ENCODE measurements at places on chromosomes 1 and 21.

- DNase-seq = no peak
Measured at GRCh38 chr1:207820568-207821463, 69.0 kb downstream of the CD46 start.

DNA sequence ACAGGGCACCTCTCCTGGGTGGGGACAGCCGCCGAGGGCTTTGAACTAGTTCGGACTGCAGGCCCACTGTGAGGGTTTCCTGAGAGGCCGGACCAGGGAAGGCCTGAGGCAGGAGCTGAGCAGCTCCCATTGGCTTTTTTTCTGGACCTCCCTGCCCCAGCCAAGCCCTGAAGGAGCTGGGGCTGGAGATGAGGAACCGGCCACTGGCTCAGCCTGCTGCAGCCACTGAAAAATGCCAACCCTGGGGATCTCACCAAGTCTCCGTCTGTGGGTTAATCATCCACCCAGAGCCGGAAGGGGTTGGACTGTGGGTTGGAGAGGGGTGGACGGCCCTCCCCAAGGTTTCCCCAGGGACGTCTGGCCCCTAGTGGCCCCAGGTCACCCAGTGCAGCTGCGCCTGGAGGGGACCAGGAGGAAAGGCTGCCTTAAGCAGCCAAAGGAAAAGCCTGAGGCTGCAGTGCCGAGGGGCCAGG, 2.5 kb downstream of the VWA1 start:
- DNase-seq = no peak

DNA sequence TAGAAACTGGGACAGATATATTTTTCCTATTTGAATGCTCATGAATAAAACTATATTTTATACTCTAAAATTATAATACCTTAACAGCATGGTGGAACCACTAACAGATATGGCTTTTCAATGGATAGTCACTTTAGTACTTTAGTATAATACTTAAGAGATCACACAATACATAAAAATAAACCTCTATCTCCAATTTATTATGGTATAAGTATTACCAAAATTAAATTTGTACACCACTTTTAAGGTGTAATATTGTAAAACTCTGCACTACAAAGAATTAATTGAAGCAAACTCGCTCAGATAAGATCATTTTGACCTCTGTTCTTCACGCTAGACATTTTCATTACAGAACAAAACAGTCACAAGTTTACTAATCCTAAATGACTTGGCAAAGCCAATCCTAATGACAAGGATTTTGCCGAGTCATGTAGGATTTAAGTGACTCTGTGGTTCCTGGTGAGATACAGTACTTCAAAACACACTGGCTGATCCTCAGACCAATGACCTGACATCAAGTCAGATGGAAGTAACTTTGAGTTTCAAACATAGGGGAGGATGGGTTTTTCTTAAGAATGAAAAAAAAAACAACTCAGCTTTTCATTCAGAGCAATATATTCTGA, 200.6 kb downstream of the SMYD3 start:
- no peak for DNase-seq

- DNase-seq = peak; percentile 25
Measured at GRCh38 chr1:158248118-158248517, 6.1 kb upstream of the CD1A start.

DNA sequence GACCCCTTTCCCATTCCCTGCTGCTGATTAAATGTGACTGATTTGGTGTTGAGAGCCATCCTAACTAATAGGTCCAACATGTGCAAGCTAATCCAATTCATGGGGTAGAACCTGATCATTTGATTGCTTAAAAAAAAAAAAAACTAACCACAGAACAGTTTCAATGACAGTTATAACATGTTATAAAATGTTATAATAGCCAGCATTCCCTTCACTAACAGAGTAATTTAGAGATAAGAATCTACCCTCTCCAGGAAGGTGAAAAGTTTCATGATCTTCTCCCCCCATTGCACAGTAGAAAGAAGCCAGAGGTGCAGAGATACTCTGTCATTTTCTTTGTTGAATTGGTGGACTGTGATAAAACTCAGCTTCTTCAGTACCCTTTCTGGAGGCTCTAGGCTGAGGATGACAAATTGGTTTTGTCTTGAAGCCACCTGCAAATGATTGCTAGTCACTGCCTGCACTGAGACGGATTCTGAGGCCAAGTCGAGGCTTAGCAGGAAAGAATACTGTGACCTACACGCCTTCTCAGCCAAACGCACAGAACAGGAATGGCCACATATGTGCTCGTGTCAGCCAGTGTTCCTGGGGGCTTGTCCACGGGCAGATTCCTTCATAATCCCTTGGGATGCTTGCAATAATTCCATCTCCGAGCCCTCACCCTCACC, 215.7 kb upstream of the IRF2BP2 start:
- no peak for DNase-seq

- no peak for DNase-seq
Measured at GRCh38 chr1:209155546-209155945, 428.0 kb upstream of the CAMK1G start.

DNA sequence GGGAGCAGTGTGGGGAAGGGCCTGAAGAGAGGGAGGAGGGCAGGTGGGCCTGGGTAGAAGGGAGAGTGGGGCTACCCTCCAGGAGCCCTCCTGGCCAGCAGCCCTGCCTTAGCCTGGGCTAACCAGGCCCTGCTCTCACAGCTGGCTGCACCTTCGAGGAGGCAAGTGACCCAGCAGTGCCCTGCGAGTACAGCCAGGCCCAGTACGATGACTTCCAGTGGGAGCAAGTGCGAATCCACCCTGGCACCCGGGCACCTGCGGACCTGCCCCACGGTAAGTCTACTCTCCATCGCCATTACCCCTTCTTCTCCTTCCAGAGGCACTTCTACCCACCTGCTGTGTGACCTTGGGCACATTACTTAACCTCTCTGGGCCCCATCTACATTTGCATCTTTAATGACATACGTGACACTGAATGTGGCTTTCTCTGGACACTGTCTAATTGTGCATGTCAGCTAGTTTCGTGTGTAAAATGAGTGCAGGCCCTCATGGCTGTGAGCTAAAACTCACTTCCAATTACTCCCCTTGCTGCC, 18.9 kb downstream of the PTPRU start:
- DNase-seq = no peak

GRCh38 chr1:27795601-27796000, 22.6 kb downstream of the STX12 start:
- no peak for DNase-seq

GRCh38 chr21:33029975-33030461, 4.3 kb downstream of the OLIG2 start:
- no peak for DNase-seq

DNA sequence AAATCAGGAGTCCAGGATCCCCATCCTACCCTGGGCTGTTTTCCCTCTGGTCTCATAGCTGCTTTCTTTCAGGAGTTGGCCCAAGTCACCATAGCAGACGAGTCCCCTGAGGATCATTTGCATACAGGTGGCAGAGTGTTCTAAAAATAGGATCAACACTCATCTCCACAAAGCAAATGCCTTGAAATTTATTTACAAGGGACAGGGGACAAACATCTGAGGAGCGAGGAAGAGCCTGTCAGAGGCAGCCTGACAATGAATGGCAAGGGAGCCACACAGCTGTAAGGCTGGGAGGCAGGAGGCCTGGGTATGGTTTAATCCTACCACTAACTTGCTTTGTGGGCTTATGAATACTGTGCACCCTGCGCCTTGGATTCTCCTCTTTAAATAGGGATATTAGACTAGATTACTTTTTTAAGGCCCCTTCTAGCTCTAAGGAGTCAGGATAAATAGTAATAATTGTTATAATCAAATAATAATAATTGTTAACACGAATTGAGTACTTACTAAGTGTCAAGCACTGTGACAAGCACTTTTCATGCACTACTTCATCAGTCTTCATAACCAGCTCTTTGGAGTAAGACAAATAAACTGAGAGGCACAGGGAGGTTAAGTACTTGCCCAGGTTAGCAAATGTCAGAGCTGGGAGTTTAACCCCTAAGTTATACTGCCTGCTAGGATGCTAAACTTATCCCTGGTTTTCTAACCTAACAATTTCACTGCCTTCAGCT, 34.5 kb downstream of the RAB3B start:
- no peak for DNase-seq

DNA sequence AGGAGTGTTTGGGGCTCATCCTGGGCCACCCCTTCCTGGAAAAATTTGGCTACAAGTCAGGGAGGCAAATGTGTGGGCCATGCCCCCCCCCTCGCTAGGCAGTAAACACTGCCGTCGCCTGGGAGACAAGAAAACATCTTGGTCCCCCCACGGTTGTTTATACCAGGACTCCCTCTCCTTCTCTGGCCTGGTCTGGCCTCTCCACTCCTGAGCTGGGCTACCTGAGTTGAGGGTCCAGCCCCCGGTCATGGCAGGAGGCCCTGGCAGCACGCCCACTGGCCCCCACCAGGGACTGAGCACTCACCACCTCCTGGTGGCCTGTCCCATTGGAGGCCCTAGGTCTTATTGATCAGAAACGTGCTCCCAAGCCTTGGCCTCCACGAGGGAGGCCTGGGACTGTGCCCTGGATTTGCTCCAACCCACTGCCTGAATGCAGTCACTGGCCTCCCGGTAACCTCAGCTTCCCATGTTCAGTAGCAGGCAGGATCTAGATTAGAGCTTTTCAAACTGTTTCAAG, 15.8 kb downstream of the KCNQ4 start:
- DNase-seq = no peak

DNA sequence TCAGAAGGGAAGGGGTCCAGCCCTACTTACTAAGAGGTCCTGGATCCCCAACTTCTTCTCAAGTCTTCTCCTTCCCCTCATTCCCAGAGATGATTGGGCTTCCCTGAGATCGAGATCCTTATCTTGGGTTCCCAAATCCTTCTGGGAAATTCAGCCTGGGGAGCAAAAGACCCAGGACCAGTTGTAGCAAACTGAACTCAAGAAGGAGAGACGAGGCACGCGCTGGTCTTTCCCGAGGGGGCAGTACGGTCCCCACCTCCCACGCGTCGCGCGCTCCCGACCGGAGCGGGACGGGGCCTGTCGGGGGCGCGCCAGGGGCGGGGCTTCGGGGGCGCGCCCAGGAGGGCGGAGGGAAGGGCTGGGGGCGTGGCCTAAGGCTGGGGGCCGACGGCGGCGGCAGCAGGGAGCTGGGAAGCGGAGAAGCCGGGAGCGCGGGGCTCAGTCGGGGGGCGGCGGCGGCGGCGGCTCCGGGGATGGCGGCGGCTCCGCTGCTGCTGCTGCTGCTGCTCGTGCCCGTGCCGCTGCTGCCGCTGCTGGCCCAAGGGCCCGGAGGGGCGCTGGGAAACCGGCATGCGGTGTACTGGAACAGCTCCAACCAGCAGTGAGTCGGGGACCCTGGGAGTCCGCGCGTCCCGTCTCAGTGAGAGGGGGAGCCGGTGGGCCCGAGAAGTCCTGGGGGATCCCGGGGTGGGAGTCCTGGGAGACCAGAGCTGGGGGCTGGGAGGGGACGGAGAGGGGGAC, at the start of gene EFNA3:
Gene EFNA3 (plus strand): TSS at position 369 of the 741 bp plus-strand sequence. CDS start 105 bp downstream, at position 474.
- DNase-seq = peak; percentile 71

GRCh38 chr1:8226747-8227146, 91.2 kb upstream of the SLC45A1 start:
- no peak for DNase-seq

- no peak for DNase-seq
Measured at GRCh38 chr1:151581921-151582320, 29.9 kb upstream of the SNX27 start.

DNA sequence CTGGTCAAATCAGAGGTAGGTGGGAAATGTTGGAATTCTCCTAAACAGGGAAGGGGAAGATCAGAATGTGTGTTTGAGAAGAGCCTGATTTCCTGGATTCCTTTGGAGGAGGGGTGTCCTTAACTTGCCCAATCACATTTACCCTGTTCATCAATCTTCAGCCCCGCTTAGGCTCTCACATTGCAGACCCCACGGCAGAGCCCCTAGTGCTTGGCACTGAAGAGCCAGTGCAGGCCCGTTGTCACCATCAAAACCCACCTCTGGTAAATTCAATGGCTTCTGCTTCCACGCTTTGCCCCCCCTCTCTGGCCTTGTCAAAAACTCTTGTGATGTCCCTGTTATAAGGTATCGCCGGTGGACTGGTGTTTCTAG, 2.3 kb downstream of the AGPAT3 start:
- DNase-seq = no peak

- no peak for DNase-seq
Measured at GRCh38 chr1:212037900-212038299, 2.4 kb downstream of the DTL start.

DNA sequence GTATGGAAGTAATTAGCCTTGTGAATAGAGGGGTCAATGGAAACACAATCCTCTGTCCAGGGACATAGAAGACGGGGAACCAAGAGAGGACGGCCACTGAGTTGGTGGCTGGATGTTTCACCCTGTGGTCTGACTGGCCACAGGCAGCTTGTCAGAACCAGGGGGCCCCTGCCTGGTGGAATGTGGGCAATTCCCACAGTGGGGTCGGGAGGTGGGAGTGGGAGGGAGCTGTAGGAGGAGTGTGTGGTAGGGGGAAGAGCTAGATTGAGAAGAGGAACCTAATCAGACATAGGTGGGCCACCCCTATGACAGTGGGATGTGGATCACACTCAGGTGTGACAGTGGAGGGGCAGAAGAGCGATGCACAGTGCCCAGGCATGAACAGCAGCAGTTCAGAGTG, 31.3 kb downstream of the TRIM62 start:
- DNase-seq = no peak

GRCh38 chr1:169348383-169349036, 19.1 kb downstream of the NME7 start:
- no peak for DNase-seq

DNA sequence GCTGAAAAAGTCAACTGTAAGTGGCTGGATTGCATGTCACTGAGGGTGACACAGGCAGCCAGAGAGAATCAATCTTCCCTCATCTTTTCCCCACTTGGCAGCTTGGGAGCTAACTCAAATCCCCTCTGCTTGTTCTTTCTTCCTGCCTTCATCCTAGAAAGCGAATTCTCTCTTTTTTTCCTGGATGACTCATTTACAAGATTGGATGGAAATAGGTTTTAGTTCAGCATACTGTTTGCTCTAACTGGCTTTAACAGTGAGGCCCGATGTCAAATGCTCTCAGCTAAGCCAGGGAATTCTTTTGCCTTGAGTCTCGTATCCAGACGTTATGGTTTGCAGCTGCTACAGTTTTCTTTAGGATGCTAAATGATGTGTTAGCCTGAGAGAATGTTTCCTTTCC, 72.7 kb downstream of the HUNK start:
- no peak for DNase-seq

GRCh38 chr1:234921266-234922062, 207.2 kb downstream of the TOMM20 start:
- DNase-seq = no peak

- DNase-seq = no peak
Measured at GRCh38 chr1:214289574-214290272, 8.8 kb downstream of the SMYD2 start.

DNA sequence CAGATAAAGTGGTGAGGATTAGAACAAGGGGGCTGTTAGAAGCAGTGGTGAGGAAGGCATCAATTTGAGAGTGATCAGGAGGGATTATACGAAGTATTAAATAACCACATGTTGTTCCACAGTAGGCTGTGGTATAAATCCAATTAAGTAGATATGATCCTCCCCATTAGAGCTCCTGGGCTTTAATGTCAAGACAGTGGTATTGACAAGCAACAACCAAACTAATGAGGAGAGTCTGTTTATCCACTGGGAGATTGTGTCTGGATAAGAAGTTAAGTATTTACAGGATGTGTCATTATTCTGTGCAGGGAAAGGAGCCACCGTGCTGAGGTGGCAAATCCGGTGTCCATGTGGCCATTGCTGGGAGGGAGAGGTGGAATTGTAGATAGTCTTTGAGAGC, 5.8 kb downstream of the ACTN2 start:
- no peak for DNase-seq

- no peak for DNase-seq
Measured at GRCh38 chr1:39694026-39694425, 2.8 kb upstream of the HPCAL4 start.
